ENCODE measurements at places on chromosomes 5 and 9. TPM values are rescaled to one million over a fixed set of nuclear protein-coding genes. Genes with fewer than 3 reads are reported as not detected.

Gene NPR3
- total RNA-seq, result 35.8 TPM

Gene C5orf47
- not detected for total RNA-seq

Gene LCN10
- 2.5 TPM for total RNA-seq

Gene FOXD4L3
- total RNA-seq, result 0.21 TPM

Gene AJM1
- 3.5 TPM for total RNA-seq

Gene DMGDH
- total RNA-seq, result 1.3 TPM

Gene BTNL3
- total RNA-seq, result not detected

Gene ZNG1C
- total RNA-seq, result 26.5 TPM

Gene SPATA31E1
- total RNA-seq, result not detected

DNA sequence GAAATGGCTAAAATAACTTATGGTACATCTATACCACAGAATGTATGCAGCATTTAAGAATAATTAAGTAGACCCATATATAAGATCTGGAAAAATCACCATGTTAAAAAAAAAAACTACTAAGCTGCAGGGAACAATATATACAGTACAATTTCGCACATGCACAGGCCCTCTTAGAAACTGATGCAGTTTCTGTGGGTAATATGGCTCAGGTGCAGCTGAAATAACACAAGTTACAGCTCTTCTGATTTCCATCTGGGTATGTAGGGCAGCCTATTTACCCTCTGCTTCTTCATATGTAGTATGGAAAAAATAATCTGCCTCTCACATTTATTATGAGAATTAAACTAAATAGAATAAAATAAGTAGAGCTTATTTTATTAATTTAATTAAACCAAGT is 82.9 kb downstream of the YIPF5 start:
- no peak for DNase-seq
- no peaks in the 10 kb centered on the region for H3K36me3 ChIP-seq
- H3K27me3 ChIP-seq, result no peaks in the 10 kb centered on the region

- no peak overlapping the region for H3K27ac ChIP-seq
- no peaks in the 10 kb centered on the region for H3K4me1 ChIP-seq
- DNase-seq, result no peak
- H3K4me3 ChIP-seq, result no peak overlapping the region
Observed at GRCh38 chr5:168852329-168852728, 273.2 kb upstream of the PANK3 start.

- no peaks in the 10 kb centered on the region for H3K36me3 ChIP-seq
- no peak overlapping the region for H3K27ac ChIP-seq
- no peak for DNase-seq
- no peak overlapping the region for H3K4me3 ChIP-seq
- H3K27me3 ChIP-seq, result peaks cover 17% of the 10 kb centered on the region
Observed at GRCh38 chr9:137989156-137989555, 111.6 kb downstream of the CACNA1B start.

DNA sequence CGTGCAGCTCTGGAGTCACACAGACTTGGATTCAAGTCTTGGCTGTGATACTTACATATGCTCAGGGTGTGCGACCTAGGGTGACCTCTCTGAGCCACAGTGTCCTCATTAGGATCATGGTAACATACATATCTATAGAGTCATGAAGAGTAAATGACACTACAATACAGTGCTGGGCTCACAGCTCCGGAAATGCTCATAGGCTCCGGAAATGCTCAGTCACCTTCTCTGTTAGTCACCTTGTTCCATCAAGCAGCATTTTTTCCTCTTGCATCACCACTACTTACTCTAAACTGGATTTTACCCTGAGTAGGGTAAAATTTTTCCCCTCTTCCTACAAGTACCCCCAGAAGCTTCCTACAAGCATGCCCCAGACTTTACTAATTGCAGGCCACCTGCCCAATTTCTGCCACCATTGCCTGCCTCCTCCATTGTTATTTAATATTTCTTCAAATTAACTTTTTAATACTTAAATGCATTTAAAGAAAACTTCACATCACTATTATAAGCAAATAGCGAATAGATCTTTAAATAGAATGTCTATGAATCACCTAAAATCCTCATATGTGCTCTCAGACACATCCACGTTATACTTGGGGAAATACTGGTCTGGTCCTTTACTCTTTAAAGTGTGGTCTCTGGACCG is 147.6 kb upstream of the SPRY4 start:
- peaks cover 4% of the 10 kb centered on the region for H3K4me1 ChIP-seq
- DNase-seq, result no peak
- H3K4me3 ChIP-seq, result no peak overlapping the region
- H3K36me3 ChIP-seq, result no peaks in the 10 kb centered on the region
- H3K27me3 ChIP-seq, result no peaks in the 10 kb centered on the region

- peaks cover 56% of the 10 kb centered on the region for H3K4me1 ChIP-seq
- no peak for DNase-seq
- no peaks in the 10 kb centered on the region for H3K27me3 ChIP-seq
- no peaks in the 10 kb centered on the region for H3K36me3 ChIP-seq
- H3K4me3 ChIP-seq, result no peak overlapping the region
Observed at GRCh38 chr5:142797420-142797819, 27.2 kb downstream of the ARHGAP26 start.

- H3K4me3 ChIP-seq, result peak overlapping the region; percentile 29
- no peaks in the 10 kb centered on the region for H3K36me3 ChIP-seq
- H3K27me3 ChIP-seq, result peaks cover 38% of the 10 kb centered on the region
Observed at GRCh38 chr5:5139336-5139776, 774 bp upstream of the ADAMTS16 start.

DNA sequence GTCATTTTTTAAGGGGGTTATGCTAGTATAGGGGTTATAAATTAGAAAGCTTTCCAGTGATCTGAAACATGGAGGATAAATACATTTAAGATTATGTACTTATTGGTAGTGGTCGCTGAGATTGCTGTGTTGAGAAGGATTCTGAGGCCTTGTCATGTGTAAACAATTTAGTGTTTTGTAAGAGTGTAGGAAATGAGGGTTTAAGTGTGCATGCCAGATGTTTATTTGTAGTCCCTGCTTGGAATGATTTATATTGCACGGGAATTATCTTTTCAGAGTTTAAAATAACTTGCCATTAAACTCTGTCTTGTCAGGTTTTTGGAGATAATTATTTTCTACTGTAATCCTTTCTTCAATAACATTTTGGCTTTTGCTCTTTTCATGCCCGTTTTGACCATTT is 19.4 kb downstream of the ZNF618 start:
- H3K27ac ChIP-seq, result no peak overlapping the region
- no peaks in the 10 kb centered on the region for H3K27me3 ChIP-seq
- H3K36me3 ChIP-seq, result no peaks in the 10 kb centered on the region

DNA sequence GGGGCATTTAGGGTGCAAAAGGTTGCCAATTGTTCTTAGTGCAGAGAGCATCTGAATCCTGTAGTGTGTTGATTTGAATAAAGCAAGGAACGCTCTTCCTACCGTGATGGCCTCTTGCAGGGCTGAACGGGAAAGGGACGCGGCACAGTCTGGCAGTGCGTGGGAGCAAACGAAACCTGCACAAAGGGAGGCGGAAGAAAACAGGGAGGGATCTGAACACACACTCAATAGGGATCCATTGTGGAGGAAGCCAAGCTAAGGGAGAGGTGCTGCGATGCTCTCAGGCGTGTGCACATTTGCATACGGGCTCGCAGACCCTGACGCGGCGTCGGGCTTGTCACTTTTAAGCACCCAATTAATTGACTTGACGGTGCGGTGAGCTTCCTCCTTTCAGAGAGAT is 414.0 kb upstream of the IRX1 start:
- H3K27me3 ChIP-seq, result peaks cover 6% of the 10 kb centered on the region
- no peaks in the 10 kb centered on the region for H3K36me3 ChIP-seq
- no peak overlapping the region for H3K4me3 ChIP-seq
- H3K4me1 ChIP-seq, result no peaks in the 10 kb centered on the region
- no peak for DNase-seq

GRCh38 chr9:87678650-87679355 is 47.1 kb upstream of the CTSL start:
- no peak overlapping the region for H3K27ac ChIP-seq
- DNase-seq, result no peak
- no peak overlapping the region for H3K4me3 ChIP-seq
- H3K36me3 ChIP-seq, result peaks cover 33% of the 10 kb centered on the region
- no peaks in the 10 kb centered on the region for H3K27me3 ChIP-seq

DNA sequence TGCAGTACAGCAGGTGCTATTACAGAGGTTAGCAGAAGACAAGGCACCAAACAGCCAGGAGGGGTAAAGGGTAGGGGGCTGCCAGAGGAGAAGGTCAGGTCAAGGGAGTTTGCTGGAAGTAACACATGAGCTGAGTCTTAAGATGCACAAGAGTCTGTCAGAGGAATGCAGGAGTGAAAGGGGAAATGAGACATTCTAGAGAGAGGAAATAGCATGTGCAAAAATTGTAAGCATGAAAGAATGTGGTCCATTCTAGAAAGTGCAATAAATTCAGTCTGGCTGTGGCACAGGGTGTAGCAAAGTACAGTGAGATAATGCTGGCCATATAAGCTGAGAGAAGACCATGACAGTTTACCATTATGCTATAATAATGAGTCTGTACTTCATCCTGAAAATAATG is 6.6 kb downstream of the GOLGA1 start:
- no peak for DNase-seq
- H3K27ac ChIP-seq, result no peak overlapping the region
- H3K36me3 ChIP-seq, result peaks cover 84% of the 10 kb centered on the region
- no peaks in the 10 kb centered on the region for H3K27me3 ChIP-seq
- H3K4me1 ChIP-seq, result no peaks in the 10 kb centered on the region
- H3K4me3 ChIP-seq, result no peak overlapping the region

DNA sequence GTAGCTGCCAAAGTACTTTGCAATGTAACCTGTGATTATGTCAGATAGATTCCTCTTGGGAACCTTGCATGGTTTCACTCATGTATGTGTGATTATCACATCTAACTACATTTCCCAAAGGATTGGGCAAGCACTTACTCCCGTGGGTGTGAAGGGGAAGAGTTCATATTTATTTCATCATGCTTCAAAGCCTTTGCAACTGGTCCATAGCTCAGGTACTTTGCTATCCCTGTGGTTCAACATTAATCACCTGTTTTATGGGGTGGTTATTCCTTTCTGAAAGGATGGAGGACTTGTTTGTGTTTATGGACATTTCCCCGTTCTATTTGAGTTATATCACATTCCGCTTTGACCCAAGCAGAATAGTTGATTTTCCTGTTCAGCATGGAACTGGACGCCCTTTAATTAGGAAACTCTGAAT is 13.6 kb upstream of the ERMP1 start:
- DNase-seq, result no peak
- H3K4me3 ChIP-seq, result no peak overlapping the region
- no peak overlapping the region for H3K27ac ChIP-seq
- H3K27me3 ChIP-seq, result no peaks in the 10 kb centered on the region

GRCh38 chr5:82466986-82467561 is 188.9 kb upstream of the RPS23 start:
- H3K4me1 ChIP-seq, result no peaks in the 10 kb centered on the region
- H3K27ac ChIP-seq, result no peak overlapping the region
- no peak for DNase-seq
- no peaks in the 10 kb centered on the region for H3K27me3 ChIP-seq
- H3K36me3 ChIP-seq, result no peaks in the 10 kb centered on the region
- no peak overlapping the region for H3K4me3 ChIP-seq

DNA sequence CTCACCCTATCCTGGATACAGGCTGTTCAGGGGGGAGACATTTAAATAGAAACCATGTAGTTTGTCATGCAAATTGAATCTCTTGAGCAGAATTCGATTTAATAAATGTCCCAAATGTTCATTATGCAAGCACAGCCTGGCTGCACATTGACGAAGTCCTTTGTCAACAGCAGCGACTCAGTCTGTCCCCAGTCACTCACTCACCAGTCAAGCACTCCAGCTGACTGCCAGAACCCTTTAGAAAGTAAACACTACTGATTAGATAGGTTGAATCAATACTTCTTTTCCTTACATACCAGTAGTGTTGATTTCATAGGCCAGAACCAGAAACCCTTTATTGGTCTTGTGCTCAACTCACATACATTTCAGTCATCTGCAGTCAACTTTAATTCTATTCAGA is 27.5 kb downstream of the CDH6 start:
- H3K27me3 ChIP-seq, result no peaks in the 10 kb centered on the region
- DNase-seq, result no peak
- H3K4me3 ChIP-seq, result no peak overlapping the region
- no peak overlapping the region for H3K27ac ChIP-seq
- no peaks in the 10 kb centered on the region for H3K36me3 ChIP-seq

- DNase-seq, result no peak
- H3K4me3 ChIP-seq, result no peak overlapping the region
- no peaks in the 10 kb centered on the region for H3K27me3 ChIP-seq
Observed at GRCh38 chr9:83646500-83647239, 23.7 kb downstream of the IDNK start.

- H3K27ac ChIP-seq, result no peak overlapping the region
- H3K4me3 ChIP-seq, result no peak overlapping the region
- H3K4me1 ChIP-seq, result no peaks in the 10 kb centered on the region
- no peaks in the 10 kb centered on the region for H3K36me3 ChIP-seq
- DNase-seq, result no peak
Observed at GRCh38 chr5:126443374-126443851, 20.2 kb downstream of the GRAMD2B start.

GRCh38 chr5:125313555-125313954 is 567.1 kb upstream of the ZNF608 start:
- no peak overlapping the region for H3K4me3 ChIP-seq
- no peaks in the 10 kb centered on the region for H3K27me3 ChIP-seq
- H3K27ac ChIP-seq, result no peak overlapping the region
- H3K36me3 ChIP-seq, result no peaks in the 10 kb centered on the region
- DNase-seq, result no peak

GRCh38 chr5:111545031-111545430 is 32.7 kb upstream of the STARD4 start:
- no peak overlapping the region for H3K4me3 ChIP-seq
- H3K27ac ChIP-seq, result no peak overlapping the region
- H3K36me3 ChIP-seq, result no peaks in the 10 kb centered on the region
- no peak for DNase-seq

DNA sequence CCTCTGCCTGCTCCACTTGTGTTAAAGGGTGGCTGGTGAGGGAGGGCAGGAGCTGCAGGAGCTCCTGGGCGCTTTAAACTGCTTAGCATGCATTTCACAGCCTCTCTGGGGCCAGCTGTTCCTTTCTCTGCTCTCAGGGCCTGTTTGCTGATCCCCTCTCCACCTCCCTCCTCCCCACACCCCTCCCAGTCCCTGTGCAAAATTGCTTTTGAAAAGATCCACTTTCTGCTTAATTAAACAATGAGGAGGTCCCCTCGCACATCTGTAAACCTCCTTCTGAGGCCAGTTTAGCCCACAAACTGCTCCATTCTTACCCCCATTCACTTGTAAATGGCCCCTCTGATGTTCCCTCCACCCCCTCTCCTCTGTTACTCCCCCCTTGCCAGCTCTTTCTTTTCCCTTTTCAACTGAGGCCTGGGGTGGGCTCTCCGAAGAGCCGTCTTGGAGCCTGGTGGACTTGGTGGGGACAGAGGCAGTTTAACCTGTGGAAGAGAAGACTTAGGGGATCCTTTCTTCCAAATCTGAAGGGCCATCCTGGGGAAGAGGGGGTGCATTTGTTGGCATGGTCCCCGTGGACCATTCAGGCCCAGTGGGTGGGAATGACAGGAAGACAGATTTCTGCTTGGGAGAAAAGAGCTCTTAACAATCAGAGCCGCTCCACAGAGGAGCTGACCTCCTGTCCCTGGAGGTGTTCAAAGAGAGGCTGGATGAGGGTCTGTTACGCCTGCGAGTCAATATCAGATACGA is 12.0 kb downstream of the URM1 start:
- no peaks in the 10 kb centered on the region for H3K4me1 ChIP-seq
- H3K4me3 ChIP-seq, result no peak overlapping the region
- H3K27me3 ChIP-seq, result no peaks in the 10 kb centered on the region

All from lower lobe of right lung (tissue), 2 donors.